ENCODE measurements at places on chromosomes 6 and 20.

DNA sequence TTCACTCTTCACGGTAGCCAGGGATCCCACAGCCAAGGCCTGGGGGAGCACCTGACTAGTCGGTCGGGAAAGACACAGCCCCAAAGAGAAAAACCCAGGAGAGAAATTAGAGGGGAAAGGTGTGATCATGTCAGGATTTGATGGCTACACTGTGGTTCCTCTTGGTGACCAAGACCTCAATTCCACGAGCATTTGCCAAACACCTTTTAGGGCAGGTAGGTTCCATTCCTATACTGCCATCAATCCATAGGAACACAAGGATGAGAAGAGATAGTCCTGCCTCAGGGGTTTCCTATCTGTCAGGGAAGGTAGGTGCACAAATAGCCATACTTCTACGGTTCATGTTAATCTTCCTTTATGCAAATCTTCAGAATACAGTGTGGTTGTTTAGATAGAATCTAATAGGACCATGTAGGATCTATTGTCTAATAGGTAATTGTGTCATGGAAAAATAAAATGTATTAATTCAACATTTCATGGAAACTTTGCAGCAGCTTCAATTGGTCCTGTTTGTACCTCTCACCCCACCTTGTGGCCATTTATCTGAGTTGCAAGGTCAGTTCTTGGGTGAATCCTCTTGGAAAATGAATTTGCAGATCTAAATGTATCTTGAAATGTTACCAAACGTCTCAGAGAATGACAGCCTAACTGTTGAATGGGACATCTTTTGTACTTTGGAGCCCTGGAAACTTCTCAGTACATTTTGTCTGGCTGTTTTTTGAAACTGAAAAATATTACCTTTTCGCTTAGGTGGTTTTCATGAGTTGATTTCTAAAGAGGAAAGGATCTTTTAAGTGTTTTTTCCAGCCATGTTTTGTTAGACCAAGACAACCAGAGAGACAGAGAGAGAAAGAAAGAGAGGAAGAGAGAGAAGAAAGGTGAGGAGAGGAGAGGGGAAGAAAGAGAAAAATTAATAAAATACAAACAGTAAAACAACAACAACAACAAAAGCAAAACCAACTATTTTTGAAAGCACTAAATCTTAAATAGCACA, 33.7 kb upstream of the IYD start:
- DNase-seq: no peak

GRCh38 chr6:6008089-6008647, 1.4 kb upstream of the NRN1 start:
- DNase-seq: no peak

DNA sequence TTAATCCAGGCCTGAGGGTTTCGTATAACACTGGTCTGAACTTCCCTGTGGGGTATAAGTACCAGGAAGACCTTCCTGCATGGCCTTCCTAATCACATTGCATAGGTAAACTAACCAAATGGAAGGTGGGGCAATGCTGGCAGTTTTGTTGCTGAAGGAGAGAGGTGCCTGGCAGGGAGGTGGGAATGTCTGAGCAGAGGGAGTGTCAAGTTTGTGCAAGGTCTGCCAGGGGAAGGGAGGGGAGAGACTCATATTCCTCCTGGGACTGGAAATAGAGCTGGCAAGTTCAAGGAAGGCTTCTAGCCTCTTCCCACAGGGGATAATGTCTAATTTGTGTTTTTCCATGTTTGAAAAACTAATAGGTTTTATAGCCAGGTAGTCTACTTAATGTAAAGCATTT, 70.6 kb downstream of the HDDC2 start:
- no peak for DNase-seq

DNA sequence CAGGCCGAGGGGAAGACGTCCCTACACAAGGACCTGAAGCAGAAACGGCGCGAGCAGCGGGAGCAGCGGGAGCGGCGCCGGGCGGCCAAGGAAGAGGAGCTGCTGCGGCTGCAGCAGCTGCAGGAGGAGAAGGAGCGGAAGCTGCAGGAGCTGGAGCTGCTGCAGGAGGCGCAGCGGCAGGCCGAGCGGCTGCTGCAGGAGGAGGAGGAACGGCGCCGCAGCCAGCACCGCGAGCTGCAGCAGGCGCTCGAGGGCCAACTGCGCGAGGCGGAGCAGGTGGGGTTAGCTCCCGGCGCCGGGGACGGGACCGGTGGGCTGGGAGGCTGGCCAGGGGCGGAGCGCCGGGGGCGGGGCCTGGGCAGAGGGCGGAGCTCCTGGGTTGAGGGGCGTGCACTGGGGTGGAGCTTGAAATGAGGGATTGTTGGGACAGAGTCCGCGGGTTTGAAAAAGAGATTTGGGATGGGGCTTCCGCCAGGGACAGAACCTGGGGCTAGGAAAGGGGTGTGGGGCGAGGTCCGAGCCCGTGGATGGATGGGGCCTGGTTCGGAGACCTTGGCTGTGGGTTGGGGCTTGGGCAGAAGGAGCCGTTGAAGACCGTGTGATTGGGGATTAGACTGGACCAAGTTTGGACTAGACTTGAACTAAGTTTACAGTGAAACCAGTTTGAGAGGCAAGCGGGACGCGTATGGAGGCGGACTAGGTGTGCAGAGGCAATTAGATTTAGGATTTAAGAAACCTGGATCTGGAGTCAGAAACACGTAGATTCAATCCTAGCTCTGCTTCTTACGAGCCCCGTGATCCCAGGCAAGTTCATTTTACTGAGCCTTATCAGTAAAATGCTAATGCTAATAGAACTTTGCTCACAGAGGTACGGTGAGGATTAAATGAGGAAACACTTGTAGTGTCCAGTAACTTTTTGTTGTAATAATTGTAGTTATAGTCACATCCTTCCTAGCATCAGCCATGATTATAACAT, 20.9 kb downstream of the DEF6 start:
- DNase-seq: peak; percentile 24

DNA sequence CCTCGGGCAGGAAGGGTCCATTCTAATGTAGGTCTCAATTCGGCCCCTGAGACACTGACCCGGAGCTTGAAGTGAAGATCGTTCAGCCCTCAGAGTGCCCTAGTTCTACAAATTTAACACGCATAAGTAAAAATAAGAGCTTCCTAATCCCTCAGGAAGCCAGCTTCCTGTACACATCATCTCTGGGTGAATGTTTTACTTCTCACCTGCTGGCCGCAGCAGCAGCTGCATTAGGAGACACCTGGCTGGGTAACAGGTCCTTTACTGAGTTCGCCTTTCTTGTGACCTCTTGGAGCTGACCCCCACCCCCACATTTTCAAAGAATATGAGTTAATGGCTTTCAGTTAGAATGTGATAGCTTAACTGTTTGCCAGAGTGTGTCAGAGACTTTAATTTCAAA, 165.0 kb downstream of the SMOC2 start:
- no peak for DNase-seq

- no peak for DNase-seq
These were observed 13.8 kb downstream of the CPNE5 start for GRCh38 chr6:36825452-36825851.

DNA sequence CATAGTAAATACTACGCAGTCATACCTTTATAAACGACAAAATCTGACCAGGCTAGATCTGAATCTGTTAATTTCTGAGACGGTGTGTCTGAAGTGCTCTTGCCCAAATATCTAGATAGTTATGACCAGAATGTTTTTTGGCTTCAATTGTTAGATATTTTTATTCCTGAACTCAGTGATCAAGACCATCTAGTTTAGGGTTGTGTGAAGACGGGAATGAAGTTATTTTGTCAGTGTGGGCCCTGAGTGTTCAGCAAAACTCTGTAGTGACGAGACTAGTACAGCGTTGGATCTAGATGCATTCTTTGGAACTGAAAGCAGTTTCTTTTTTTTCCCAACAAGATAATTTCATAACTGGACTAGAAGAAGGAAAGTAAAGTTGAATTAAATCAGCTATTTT, 3.1 kb downstream of the STXBP5 start:
- no peak for DNase-seq

DNA sequence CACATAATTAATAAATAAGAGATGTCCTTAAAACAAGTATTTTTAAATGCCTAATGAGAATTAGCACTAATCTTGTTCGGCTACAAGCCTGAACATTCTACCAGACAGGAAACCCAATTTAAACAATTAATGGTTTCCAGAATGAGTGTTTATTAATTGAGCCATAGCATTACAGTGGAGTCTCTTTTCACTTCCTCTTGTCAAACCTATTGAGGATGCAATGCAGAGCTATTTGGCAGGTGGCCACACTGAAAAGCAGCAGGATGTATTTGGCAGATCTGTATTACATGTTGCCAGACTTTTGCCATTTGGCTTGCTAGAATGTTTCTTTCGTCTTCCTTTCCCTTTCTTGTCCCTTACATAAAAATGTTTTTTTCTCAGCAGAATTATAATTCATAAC, 475.2 kb upstream of the MARCKS start:
- peak; percentile 79 for DNase-seq

DNA sequence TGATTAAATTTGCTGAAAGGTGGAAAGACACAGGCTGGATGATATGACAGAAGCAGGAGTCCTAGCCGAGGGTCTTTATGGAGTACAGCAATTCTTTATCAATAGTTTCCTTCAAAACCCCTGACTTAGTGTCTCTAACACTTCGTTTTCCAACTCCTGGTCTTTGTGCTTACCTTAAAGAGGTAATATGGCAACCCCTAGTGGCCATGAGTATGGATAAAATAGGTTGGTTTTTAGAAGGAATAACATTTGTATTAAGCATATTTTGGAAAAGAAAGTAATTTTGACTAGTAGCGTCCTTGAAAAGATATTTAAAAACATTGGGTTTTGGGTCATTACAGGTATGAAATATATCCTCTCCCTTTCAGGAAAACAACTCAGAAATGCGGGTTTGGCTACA, 51.9 kb downstream of the VGLL2 start:
- peak; percentile 35 for DNase-seq

- DNase-seq: no peak
These were observed 31.3 kb upstream of the BTN3A2 start for GRCh38 chr6:26333476-26334297.

GRCh38 chr6:40579101-40579500, 8.1 kb downstream of the LRFN2 start:
- DNase-seq: no peak

GRCh38 chr20:5918856-5919625, 31.3 kb downstream of the TRMT6 start:
- DNase-seq: no peak

DNA sequence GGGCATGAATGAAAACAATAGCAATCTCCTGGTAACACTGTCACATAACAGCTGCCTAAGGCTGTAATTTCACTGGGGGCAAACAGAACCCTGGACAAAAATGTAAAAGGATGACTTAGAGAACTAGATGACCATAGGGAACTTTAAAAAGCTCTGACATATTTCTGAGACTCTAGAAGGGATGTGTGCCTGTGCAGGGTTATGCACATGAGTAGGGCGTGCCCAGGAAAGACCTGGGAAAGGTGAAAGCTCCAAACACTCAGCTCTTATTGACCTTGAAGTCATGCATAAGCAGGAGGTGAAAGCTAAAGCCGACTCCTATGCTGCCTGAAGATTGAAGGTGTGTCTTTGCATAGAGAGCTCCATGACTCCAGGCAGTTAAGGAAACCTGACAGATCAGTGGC, 118.4 kb upstream of the BTBD3 start:
- DNase-seq: no peak

- no peak for DNase-seq
These were observed 269.6 kb downstream of the PKHD1 start for GRCh38 chr6:51817832-51818231.

- DNase-seq: no peak
These were observed 4.4 kb downstream of the ENPP4 start for GRCh38 chr6:46134216-46134615.

- DNase-seq: no peak
These were observed 18.6 kb downstream of the RBM24 start for GRCh38 chr6:17299750-17300149.

DNA sequence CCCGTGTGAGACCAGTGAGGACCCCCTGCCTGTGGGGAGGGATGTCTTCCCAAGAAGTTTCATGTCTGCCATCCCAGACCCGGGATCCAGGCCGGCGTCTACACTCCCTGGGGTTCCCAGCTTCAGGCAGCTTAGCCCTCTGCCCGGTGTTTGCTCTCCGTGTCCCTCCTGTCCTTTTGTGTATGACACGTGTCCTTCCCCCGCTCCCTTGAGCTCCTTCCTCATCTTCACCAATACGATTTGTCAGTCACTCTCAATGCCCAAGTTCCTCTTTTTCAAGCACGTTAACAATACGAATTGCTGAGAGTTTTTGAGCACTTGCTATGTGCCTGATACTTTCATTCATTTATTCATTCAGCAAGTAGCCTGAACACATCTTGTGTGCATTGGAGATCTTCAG, 115.6 kb upstream of the PTPN1 start:
- no peak for DNase-seq

DNA sequence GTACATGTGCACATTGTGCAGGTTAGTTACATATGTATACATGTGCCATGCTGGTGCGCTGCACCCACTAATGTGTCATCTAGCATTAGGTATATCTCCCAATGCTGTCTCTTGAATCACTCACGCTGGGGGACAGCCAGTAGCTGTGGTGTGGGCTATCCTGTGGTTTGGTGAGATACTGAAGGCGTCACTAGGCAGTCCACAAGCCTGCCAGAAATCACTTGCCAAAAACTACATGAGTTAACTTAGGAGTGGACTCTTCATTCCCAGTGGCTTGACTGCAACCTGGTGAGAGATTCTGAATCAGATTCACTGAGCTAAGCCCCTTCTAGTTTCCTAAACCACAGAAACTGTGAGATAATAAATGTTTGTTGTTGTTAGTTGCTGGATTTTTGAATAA, 191.3 kb downstream of the TSHZ2 start:
- no peak for DNase-seq
